Eye (tissue), 1 donor: ENCODE measurements at places on chromosomes 6 and 20.

DNA sequence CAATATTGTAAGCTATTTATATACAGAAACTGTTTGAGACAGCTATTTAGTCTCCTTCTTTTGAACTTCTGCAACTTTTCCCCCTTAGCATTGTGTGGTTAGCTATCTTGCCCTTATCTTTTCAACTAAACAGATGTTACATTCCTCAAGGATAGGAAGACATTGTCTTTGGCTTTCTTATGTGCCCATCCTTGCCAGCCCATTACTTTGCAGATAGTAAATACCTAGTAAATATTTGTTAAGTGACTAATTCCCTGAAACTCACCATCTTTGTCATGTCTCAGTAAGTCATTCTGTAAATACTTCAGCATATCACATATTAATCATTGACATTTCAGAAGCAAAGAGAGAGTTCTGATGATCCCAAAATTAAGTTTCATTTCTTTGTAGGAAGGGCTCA is 69.1 kb upstream of the FLRT3 start:
- DNase-seq = no peak

DNA sequence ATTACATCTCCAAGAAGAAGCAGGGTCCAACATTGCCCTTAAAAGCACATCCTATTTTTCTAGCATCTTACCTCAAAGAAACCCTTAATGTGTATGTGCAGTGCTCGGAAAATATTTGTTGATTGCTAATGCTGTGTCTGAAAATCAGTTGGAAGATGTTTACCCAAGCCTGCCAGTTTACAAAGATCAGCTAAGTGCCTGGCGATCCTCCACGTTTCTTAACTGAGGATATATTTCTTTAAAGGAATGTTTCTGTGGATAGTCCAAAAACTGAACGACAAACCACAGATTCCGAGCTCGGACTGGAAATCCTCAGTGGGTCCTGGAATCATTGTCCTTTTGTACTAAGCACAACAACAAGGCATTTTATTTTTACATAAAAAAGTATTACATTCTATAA is 595.7 kb upstream of the ARID1B start:
- no peak for DNase-seq

GRCh38 chr20:49712996-49713752 is 504 bp downstream of the B4GALT5 start:
- DNase-seq = peak; percentile 77

DNA sequence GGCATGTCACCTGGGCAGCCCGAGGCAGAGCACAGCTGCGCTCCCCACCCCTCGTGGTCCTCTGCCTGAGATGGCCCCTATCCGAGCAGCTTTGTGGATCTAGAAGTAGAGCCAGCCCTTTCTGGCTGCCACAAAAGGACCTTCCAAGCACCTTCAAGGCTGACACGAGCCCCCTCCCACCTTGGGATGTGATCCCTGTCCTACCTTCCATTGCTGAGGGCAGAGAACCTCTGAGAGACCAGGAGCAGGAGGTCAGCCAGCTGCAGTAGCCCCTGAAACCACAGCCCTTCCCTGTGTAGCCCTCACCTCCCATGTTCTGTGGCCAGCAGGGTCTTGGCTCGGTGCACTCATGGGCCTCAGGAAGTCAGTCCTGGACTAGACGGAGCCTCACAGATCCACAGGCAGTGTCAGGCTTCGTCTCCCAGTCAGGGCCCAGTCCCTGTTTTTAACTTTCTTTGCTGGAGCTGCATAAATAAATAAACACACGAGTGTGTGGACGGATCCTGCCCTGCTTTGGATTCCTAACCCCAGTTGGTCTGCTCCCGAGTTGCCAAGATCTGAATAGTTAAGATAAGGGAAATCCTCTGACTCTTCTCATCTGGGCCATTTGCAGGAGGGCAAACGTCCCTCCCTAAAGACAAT is 507.7 kb downstream of the PREX1 start:
- DNase-seq = no peak

DNA sequence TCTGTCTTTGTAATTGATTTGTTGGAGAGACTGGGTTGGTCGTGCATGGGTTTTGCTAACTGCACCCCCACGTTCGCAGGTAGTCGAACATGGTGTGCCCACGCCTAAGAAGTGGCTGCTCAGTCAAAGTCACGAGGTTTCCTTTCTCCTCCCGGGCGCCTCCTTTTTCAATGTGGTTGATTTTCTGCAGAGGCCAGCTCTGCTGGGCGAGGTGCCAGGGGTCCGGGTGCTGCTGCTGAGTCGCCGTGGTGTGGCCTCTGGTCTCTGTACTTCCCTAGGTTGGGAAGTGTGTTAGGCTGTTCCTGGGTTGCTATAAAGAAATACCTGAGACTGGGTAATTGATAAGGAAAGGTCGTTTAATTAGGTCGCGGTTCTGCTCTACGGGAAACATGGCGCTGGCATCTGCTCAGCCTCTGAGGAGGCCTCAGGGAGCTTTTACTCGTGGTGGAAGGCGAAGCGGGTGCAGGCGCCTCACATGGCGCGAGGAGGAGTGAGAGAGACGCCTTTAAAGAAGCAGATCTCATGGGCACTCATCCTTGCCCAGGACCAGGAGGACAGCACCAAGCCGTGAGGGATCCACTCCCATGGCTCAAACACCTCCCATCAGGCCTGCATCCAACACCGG is 14.1 kb downstream of the OSBPL2 start:
- DNase-seq = no peak

DNA sequence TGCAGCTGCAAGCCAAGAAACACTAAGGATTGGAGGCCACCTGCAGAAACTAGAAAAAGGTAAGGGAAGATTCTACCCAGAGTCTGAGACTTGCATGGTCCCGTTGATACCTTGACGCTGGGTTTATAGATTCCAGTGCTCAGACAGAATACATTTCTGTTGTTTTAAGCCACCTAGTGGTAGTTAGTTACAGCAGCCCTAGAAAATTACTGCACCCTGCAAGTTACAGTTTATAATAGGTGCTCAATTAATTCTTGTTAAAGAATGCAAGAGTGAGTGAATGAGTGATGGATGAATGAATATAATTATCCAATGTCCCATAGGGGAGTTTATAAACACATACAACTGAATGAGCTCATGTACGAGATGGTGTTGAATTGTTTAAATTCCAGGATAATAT is 453.1 kb upstream of the SLC35B3 start:
- no peak for DNase-seq

DNA sequence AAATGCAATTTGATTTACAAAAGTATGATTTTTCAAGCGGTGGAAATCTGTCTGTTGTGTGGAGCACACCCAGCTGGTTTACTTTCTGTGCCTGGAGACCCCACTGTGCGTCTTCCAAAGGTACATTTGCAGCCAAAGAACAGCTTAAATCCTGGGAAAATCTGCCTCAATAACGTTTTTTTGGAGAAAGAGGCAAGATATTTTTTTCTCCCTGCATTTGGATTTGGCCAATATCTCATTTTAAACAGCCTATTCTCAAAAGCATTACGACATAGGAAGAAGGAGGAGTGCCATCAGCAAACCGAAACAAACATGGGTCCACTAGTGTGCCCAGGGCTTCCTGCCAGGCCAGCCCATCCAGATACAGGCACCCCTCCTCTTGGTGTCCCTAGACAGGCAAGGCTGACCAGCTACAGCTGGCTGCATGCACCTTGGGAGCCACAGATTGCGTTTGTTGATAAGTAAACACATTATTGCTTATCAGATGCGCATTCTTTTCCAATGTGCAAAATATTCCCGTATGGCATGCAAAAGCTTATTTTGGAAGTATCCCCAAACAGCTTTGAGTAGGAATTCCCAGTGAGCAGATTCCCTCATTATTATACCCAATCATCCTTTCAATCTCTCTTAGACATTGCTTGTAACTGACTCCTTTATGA is 184.5 kb upstream of the MARCKS start:
- peak; percentile 53 for DNase-seq

DNA sequence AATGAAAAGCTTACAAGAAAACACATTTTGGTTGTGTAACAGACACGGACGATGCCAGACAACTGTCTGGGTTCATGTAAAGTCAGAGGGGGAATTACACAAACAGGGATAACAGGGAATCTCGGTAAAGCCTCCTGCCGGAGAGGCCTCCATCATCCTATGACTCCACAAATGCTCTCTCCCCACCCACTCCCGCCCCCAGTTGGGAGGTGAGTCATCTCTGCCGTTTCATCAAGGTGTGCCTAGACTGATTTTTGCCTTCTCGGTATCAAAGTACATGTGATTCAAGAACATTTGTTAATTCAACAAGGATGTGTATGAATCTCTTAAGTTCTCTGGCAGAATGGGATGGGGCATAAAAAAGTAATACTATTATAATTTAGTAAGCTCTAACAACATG is 304.9 kb upstream of the PRDM1 start:
- DNase-seq = no peak

DNA sequence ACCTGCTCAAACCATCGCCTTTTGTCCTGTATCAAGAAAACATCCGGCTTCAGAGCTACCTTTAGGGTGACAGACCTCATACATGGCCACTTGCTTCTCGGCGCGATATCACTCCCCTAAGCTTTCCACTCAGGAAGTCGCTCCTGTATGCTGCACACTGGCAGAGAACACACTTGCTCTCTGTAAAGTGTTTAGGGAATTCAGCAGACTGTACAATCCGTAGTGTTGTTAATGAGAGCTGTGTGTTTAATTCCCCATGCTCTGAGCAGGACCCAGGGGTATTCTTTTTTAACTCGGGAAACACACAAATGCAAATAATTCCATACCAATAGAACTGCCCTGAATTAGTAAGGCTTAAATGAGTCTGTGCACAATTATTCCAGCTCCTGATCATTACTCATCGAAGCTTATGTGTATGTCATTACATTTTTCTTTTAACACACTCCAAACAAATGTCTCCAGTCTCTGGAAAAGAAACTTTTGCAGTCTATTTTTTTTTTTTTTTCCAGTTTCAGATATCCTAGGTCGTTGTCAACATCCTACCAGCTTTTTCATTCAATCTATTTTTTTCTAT is 338.7 kb upstream of the ARID1B start:
- peak; percentile 35 for DNase-seq

DNA sequence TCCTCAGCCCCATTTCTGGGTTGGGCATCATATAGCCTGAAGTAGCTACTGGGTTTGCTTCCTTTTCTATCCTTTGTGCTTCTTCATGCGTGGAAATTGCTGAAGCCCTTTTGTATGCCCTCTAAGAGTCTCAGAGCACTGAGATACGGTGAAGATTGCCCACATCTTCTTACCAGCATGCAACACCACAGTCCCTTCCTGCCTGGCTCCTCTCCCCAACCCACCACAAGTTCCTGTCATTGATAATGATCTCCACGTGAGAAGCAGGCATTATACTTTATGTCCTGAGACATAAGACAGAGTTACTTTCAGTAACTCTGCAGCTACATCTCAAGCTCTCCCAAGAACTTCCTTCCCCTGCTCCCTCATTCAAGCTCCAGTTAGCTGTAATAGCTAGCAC is 15.8 kb upstream of the PLCB4 start:
- no peak for DNase-seq

- no peak for DNase-seq
Measured at GRCh38 chr6:156820089-156820798, 43.1 kb downstream of the ARID1B start.

- no peak for DNase-seq
Measured at GRCh38 chr20:22080985-22081384, 375.5 kb downstream of the PAX1 start.

DNA sequence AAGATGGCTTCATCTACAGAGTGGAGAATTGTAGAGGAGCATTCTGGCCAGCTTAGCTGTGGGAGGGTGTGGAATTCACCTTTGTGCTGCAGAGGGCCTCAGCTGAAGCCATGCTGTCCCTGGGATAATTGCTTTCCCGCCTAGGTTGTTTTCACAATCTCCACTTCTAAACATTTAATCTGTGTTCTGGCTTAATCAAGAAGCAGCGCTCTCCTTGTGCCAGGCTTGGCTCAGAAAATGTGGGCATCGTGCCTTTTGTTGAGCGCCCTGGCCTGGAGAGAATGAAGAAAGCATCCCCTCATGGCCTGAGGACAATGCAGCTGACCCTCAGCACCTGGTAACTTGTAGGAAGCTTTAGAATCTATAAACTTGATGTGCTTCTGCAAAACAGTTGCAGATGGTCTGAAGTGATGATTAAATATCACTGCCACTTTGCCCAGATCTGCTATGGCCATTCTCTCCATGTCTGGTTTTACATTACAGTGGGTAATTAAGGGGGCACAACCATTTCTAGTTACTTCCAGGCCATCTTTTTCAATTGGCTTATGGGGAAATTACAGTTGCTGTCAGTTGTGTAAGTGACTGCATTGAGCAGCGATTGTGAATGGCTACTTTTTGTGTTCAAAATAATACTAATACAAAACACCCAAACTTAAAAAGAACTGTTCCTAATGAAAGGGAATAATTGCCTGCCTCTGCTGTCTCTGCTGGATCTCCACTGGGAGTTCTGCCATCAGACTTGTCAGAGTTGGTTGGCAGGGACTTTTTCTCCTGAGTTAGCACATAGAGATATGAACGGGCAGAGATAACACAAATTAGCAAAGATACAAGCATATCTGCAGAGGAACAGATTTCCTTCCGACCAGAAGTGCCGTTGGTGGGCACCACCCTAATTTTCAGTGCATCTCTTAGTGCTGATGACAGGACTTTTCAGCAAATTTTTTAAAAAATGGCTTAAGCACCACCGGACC is 18.4 kb downstream of the CTNNBL1 start:
- no peak for DNase-seq

DNA sequence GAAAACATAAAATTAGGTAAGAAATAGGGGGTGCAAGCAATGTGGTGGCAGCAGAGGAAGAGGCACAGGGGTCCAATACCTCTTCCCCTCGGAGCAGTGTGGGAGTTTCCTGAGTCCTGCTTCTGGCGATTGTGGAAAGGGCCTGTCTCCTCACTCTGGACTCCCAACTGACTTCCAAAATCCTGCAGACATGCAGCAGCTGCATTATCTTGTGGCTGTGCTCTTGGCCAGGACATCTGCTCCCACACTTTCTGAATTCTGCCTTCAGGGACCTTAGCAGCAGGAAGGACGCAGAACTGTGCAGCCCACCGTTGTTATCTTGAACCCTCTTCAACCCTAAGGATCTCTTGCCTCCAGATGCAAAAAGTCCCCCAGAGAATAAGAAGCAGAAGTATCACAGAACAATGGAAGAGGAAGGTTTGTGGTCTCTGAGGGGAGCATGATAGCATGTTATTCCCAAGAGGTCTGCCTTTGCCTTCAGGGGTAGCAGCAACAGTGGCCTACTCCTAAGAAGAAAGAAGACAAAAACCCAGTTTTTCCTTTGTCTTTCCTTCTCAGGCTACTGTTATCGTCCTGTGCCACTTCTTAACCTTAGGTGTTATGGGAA is 102.5 kb upstream of the EMILIN3 start:
- no peak for DNase-seq

GRCh38 chr20:15597306-15597705 is 975.9 kb downstream of the KIF16B start:
- DNase-seq = no peak

GRCh38 chr20:47354714-47355488 is 1.6 kb downstream of the ZMYND8 start:
- DNase-seq = peak; percentile 46

DNA sequence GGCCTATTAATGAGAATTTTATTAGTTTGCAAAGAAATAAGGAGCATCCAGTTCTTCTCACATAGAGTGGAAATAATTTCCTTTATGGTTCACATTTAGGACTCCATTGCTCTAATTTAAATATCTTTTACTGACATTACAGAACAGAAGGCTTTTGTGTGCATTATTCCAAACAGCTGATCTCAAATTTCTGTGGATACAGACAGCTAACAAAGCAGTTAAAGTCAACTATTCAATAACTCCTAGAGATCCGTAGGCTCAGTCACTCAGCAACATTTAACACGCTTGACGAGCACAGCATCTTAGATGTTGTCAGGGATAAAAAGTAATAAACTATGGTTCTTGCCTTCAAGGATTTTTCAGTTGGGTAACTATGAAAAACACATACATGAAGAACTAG is 305.8 kb upstream of the SYNCRIP start:
- DNase-seq = peak; percentile 3
